ENCODE measurements at places on chromosomes 7 and 10.

- DNase-seq = no peak
These were observed 502.8 kb downstream of the REEP3 start for GRCh38 chr10:64023926-64024470.

- DNase-seq = no peak
These were observed 3.6 kb upstream of the FAM53B start for GRCh38 chr10:124747745-124748144.

DNA sequence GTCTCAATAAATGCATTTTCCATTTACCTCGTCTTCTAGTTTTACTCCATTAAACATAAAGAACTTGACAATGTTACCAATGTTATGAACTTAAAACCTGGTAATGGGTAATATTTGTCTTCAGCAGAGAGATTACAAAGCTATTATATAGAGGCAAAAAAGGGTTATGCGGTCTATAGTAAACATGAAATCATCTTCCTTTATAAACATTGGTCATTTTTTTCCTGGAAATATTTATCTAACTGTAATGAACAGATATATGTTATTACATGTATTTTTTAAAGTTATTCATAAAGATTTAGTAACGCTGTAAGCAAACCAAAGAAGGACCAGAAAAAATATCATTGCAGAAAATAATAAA lies 1.3 kb downstream of the VWDE start:
- no peak for DNase-seq

DNA sequence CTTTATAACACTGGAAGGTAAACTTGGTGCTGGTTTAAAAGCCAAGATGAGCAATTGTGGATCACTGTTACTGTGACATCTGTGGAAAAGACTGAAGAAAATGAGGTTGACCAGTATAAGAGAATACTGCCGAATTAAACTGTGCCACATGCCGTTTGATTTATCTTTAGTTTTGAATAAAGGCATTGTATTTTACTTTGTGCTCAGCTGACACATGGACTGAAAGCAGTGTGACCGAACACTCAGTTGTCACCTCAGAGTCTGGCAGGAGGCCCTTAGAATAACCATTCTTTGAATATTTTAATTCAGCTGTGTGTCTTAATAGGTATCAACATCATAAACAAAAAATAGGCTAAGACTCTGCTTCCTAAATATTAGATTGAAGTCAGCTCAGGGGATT lies 133.7 kb upstream of the GJD4 start:
- no peak for DNase-seq

DNA sequence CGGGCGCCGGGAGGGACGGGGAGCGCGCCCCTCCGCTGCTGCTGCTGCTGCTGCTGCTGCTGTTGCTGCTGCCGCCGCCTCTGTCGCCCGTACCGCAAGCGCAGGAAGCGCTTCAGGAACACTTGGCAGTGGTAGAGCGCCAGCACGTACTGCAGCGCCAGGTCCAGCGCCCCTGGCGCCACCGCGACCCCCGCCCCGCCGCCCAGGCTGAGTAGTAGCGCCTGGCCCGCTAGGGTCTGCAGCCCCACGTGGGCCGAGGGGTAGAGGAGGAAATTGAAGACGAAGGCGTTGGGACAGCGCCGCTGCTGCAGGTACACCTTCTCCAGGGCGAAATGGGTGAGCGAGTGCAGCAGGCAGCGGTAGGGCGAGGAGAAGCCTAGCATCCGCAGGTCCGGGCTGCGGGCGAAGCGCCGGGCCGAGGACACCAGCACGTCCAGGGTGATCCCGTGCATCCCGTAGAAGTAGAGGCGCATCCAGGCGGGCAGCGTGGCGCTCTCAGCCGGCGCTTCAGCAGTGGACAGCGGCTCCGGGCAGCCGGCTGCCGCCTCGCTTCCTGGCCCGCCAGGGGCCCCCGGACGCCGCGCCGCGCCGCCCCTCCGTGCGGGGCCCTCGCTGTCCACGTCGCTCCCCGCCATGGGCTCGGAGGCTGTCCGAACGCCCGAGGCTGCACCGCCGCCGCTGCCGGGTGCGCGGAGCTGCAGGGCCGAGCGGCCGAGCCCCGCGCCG lies at the start of gene TMEM229A:
Gene TMEM229A, minus strand, starts transcription at position 699 of the 726 bp plus-strand sequence. Its CDS starts 64 bp downstream, at position 635.
- no peak for DNase-seq

- DNase-seq = no peak
These were observed 46.3 kb downstream of the MYOF start for GRCh38 chr10:93435621-93436397.

- DNase-seq = no peak
These were observed 47.9 kb upstream of the STK17A start for GRCh38 chr7:43535031-43535451.

DNA sequence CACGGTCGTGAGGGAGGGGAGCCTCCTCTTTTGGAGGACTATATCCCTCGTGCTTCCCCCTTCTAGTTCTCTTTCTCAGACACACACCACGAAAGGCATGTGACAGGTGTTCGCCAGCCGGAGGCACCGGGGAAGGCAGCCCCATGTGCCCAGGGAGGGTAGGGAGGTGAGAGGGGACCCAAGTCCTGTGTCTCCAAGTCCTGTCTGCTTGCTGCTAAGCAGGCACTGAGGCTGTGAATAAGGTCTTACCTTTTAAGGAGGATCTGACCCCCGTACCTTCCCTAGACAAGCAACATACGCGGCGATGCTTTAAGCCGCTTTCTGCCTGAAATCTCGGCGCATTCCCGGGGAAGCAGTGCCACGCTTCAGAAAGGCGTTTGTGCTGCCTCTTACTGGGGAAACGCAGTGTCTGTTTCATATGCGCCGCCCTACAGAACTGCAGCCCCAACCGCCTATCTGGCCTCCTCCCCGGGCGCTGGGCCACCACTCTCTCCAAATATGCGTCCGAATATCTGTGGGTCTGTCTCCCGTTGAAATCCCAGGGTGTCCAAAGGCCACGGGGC lies 770 bp downstream of the PLXNA4 start:
- DNase-seq = no peak

DNA sequence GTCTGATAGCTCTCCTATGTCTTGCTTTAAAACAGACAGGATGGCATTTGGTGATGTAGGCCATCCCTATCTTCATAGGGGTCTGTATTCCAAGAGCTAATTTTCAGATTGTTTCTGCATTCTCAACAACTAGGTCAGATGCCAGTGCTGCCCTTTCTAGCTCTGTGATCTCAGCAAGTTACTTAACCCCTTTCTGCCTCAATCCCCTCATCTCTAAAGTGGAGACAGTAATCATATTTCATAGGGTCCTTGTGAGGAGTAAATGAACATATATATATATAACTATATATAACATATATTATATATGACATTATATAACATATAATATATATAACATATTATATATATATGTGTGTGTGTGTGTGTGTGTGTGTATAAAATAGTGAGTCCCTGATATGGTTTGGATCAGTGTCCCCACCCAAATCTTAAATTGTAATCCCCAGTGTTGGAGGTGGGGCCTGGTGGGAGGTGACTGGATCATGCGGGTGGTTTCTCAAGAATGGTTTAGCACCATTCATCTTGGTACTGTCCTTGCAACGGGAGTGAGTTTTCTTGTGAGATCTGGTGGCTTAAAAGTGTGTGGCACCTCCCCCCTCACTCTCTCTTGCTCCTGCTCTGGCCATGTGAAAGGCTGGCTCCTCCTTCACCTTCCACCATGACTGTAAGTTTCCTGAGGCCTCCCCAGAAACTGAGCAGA lies 45.2 kb downstream of the HIPK2 start:
- no peak for DNase-seq

DNA sequence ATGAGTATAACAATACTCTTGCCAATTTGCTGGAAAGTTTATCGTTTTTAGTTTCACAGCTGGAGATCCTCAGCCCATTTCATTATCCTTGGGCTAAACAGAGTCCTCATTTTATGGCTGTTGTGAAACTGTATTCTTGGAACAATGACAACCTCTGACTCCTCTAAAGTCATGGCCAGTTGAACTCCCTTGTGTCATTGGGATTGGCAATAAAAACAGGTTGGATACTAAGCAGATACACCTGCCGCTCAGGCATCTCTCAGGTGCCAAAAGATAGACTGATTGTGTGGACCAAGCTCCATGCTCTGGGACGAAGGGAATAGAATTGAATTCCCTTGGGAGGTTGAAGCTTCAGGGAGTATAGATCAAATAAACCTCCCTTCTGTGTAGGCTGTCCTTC lies 182.2 kb downstream of the WDR11 start:
- DNase-seq = no peak

GRCh38 chr7:28767356-28767755 lies 190.8 kb downstream of the TRIL start:
- DNase-seq = no peak

- no peak for DNase-seq
These were observed 15.3 kb downstream of the MKLN1 start for GRCh38 chr7:131342864-131343442.

- DNase-seq = no peak
These were observed 33.5 kb upstream of the TARP start for GRCh38 chr7:38306914-38307313.

DNA sequence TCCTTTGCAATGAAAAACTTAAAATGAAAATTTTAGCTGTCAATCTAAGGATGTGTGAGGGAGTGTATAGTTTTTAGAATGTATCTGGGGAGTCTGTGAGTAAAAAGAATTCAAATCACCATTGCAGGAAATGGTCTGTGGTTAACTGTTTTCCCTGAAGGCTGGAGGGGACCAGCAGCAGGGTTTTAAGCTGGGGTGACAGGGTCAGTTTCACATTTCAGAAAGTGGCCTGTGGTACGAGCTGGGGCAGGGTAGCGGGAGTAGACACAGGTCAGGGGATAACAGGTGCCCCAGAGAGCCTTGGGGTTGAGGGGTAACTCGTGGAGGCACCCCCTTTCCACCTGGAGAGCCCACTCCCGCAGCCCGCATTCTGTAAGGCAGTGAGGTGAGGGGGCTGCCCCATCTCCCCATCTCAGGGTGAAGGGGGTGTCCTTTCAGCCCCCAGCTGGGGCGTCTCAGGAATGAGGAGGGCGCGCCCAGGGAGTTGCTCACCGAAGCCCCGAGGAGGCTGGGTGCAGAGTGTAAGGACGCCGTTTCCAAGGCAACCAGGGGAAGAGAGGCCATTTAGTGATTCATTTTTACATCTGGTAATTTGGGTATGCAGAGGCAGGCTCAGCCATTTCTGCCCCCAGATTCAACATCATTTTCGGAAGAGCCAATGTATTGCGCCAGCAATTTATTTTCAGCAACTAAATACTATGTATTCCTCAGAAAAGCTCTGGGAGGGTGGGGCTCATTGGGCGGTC lies 168.9 kb downstream of the SLIT1 start:
- DNase-seq = no peak

DNA sequence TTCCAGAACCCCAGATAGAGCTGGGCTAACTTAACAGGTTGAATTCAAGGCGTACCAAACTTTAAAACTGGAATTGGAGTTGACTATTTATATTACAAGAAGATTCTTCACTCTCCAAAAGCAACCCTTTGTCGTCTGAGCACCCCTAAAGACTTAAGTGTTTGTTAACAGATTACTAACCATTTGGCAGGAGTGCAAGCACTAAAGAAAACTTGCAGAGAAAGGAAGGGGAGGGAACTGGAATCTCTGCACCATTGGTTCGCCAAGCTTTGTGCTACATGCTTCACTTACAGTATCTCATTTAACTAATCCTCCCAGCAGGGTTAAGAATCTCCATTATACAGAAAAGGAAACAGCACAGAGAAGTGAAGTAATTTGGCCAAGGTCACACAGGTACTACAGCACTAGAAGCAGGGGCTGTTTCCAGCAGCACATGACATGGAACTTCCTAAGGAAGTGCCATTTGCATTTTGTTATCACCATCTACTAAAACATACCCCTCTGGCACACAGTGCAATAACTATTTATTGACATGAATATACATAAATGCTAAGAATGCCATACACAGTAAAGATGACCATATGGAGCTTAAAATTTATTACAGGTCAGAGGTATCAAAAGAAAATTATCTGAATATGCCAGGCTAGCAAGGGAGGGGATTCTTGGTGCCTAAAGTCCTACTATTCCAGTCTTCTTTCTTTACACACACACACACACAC lies 201.2 kb downstream of the KCNMA1 start:
- no peak for DNase-seq

- no peak for DNase-seq
These were observed 167.1 kb upstream of the PRR15 start for GRCh38 chr7:29396563-29396962.

GRCh38 chr10:28842321-28842720 lies 165.0 kb downstream of the BAMBI start:
- no peak for DNase-seq

- DNase-seq = no peak
These were observed 410.8 kb downstream of the MDFIC start for GRCh38 chr7:115332691-115333090.

GRCh38 chr10:26593896-26594295 lies 103.6 kb upstream of the PDSS1 start:
- DNase-seq = no peak

DNA sequence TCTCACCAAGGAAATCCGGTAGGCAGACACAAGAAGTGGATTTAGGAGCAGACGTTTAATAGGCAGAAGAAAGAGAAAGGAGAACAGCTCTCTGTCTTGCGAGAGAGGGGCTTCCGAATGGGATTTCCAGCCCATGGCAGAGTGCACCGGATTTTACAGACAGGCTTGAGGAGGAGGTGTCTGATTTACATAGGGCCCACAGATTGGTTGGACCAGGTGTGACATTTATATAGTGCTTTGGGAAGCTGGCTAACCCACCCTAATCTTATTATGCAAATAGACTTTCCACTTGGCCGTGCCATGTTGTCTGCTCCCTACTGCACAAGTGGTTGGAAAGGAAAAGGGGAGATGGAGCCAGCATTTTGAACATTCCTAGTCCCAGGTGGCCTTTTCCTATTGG lies 57.8 kb downstream of the ANKMY2 start:
- DNase-seq = no peak

GRCh38 chr10:131113709-131114291 lies 197.7 kb downstream of the TCERG1L start:
- DNase-seq = no peak

DNA sequence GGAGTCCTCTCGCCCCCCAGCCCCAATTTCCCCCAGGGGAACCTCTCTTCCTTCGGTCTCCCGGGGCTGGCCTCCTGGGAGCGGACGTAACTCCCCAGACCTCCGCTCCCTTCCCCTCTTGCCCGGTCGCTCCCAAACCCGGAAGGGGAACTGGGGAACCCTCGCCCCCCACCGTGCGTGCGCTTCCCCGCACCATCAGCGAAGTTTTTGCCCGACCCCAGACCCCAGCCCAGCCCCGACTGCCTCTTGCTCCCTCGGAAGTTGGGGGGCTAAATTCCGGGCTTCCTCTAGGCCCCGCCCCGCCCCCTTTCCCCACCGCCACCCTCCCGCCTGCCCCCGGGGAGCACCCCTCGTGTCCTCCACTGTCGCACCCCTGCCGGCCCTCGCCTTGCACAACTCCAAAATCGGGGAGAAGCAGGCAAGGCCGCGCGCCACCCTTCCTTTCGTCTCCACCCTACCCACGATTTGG lies 436 bp downstream of the GNB2 start:
- peak; percentile 31 for DNase-seq

DNA sequence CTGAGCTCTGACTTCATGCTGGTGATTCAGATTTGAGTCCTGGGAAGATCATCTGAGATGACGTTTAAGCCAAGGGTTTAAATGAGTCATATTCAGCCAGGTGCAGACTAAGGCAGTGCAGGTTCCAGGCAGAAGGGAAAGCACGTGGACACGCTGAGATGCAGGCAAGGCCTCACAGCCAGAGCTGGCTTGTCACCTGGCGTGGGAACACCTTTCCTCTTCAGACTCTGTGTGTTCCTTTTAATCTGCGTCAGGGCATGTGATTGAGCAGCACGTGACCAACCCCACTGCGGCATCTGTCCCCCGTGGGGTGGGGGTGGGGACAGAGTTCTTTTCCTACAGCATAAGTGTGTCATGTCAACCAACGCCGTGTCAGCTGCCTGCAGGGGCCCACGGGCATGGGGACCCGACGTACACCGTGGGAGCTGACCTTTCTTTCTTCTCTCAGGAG lies 10.7 kb upstream of the IDI2 start:
- no peak for DNase-seq

- no peak for DNase-seq
These were observed 128.3 kb upstream of the POT1 start for GRCh38 chr7:125057963-125058362.
